ENCODE measurements at places on chromosomes 4 and X.
A peak's percentile ranks its signal among the peaks of the same experiment; 100 is the strongest.

- no peak for DNase-seq
These were observed 83.6 kb downstream of the RELL1 start for GRCh38 chr4:37602454-37603069.

DNA sequence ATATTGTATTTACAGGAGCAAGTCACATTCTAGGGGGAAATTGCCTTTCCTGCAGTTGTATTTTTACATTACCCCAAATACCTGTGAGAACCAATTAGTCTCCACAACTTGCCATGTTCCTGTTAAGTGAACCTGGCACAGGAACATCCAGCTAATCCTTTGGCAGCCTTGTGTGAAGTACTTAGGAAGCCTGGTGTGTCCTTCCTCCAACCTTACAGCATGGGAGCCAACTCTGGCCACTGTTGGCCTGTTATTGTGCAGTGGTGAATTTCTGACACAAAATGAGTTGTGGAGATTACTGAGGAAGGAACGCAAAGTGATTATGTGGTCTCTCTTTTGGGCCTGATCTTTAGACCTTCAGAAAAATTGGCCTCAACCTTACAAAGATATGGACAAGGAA, 238.0 kb upstream of the PITX2 start:
- DNase-seq, result no peak

DNA sequence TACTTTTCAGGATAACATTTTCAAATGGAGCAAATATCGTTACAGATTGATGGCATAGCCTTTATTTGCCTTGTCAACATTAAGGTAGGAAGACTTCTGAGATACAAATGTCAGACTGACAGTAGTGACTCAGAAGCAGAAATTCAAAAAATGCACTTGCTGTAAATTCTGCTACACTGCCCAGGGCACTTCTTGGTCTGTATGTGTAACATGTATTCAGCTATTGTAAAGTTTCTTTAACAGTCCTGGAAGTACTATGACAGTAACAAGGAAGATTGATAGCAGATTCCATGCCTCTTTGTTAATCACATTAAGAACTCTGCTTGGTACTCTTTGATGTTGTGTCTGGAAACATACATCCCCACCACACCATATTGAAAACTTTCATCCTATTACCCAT, 69.6 kb upstream of the PCDH18 start:
- no peak for DNase-seq

- no peak for DNase-seq
These were observed 21.5 kb downstream of the SLC9A7 start for GRCh38 chrX:46737462-46737861.

DNA sequence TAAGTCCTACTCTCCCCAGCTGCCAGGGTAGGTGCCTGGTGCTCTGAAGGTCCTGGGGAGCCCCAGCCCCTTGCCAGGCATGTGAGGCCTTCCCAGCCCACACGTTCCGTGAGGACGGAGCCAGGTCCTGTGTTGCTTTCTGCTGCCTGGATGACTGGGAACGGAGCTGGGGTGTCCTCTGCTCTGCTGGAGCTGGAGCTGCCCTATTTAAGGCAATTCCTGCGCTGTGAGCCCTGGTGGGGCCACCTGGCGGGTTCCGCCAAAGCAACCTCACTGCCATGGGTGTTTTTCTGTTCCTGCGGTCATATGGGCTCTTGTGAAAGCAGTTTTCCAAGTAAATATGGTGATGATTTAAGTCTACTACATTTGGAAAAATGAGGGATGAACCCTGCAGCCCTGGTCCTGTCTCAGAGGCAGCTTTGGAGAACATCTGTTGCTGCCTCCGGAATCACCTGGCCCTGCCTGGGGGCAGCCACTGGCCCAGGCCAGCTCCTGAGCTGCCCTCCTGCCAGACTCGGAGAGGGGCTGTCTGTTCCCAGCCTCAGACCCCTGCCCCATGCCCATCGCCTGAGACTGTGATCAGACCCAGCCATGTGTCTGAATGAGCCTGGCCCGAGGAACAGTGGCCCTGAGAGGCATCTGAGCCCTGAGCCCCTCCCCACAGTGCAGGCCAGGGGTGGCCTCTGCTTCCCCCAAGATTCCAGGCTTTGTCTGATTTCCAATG, 33.2 kb downstream of the FGFRL1 start:
- no peak for DNase-seq

GRCh38 chrX:63330681-63331080, 20.5 kb downstream of the SPIN4 start:
- no peak for DNase-seq

DNA sequence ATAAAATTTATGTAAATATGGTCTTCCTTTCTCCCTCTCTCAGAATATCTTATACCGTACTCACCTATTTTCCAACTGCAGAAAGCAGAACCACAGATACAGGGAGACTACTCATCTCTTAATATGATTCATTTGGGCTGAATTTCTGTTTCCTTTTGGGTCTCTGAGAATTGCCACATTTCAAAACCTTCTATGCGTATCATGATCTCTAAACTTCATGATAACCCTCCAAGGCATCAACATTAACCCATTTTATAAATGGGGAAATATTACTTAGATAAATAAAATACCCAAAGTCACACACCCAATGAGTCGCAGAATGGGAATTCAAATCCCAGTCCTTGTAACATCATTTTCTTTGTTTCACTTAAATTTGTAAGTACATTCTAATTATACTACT, 16.6 kb upstream of the PRDM8 start:
- DNase-seq, result no peak

GRCh38 chr4:81257021-81257420, 42.0 kb upstream of the PRKG2 start:
- no peak for DNase-seq

DNA sequence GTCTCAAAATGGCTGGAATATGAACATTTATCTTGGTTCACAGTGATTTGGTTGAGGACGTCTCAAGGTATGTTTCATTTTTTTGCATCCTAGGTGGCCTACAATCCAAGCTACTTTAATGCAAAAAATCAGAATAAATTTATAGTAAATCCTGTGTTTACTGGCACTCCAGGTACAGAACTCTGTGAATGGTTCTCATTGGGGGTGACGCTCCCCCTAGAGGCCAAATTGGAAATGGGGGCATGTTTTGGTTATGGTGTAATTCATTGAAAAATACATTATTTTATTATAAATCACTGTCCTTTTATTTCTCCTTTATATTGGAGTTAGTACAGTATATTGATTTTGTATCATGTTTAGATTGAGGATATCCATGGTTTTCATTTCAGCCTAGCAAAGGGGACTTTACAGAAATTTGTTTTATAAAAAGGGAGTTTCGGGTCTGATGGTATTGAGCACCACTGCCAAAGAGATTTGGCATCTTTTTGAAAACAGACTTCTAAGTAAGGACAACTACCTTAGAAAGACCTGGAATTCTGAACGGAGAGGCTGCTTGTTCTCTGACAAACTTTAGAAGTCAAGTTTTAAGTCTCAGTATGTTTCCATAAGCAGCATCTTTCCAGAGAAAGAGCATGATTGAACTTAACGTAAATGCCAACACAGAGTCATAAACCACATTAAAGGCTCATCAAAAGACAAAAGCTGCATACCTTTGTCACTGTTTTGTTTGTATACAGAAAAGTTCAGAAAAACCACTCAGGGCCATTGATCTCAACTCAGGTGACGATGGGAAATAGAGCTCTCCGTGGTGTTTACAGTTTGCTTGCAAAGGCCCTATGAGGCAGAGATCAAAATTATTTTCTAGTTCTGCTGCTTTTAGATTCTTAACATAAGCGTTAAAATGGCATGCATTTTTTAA, 19.4 kb downstream of the MTM1 start:
- peak; percentile 37 for DNase-seq

GRCh38 chrX:123336666-123337065, 152.6 kb downstream of the GRIA3 start:
- DNase-seq, result no peak

DNA sequence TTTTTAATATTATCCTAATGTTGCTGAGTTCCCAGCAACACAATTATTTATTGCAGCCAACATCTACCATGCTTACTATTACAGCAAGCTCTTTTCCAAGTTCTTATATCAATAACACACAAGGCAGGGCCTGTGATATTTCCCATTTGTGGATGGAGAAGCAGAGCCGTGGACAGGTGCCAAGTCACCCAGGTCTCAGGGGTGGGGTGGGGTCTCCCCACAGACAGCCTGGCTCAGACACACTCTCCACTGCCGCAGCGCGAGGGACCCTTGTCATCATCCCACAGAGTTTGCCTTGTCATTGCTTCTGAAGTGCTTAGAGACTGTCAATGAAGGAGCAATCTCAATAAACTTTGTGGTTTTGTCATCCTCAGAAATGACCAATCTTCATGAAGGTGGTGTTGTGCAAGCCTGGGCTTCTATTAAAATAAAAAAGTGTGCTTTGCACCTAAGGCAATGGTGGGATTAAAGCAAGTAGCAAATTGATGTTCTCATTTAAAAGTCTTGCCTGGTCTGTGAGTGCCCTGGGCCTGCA, 76.1 kb downstream of the SORBS2 start:
- DNase-seq, result no peak

- no peak for DNase-seq
These were observed 342.4 kb downstream of the BCOR start for GRCh38 chrX:39755143-39756032.

- no peak for DNase-seq
These were observed 861 bp upstream of the DTHD1 start for GRCh38 chr4:36280555-36280954.

DNA sequence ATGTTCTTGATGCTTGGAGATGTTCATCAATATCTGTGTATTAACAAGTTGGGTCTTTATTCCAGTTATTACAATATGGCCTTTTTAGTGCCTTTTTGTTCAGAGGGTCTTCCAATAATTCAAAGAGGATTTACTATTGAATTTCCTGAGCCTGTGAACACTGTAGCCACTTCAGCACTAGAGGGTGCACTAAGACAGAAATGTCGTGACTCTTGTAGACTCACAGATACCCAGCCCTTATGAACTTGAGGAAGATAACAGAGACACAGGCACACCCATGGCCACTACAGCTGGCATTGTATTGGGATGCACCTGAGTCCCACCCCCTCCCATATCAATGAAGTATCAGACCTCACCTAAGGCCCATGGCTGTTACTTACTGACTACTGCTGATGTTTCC, 54.4 kb upstream of the ACTRT1 start:
- DNase-seq, result no peak

DNA sequence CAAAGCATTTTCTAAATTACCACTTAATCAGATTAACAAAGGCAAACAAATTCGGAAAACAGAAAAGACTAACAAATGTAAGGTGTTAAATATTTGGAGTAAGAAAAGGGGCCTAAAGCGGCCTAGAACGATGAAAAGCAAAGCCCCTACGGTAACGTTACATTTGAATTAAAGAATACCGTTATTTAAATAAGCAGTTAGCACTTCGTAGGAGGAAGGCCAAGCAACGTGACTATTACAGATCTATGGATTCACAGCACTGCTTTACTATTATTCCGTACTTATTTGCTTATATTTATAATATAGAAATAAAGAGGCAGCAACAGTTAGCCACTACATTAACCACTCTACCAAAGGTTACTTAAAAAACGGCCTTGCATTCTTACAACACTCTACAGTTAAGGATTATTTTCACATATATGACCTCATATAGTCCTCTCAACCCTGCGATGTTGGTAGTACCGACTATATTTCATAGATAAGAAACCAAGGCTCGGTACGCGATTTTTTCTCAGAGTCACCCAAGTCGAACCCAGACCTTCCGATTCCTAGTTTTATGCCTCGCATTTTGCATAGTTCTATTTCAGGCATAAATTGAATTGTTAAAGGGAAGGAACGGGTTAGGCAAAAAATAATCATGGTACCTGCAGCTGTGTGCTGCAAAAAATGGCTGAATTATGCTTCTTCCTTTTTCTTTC, 2.9 kb downstream of the KLHL15 start:
- DNase-seq, result peak; percentile 56

- no peak for DNase-seq
These were observed at the start of the genes SATL1 and ZNF711 for GRCh38 chrX:85243761-85244449. SATL1 (minus strand) TSS chrX:85243779; CDS start chrX:85108968, 134,811 bp downstream. ZNF711 (plus strand) TSS chrX:85243991; CDS start chrX:85247573, 3,582 bp downstream.

DNA sequence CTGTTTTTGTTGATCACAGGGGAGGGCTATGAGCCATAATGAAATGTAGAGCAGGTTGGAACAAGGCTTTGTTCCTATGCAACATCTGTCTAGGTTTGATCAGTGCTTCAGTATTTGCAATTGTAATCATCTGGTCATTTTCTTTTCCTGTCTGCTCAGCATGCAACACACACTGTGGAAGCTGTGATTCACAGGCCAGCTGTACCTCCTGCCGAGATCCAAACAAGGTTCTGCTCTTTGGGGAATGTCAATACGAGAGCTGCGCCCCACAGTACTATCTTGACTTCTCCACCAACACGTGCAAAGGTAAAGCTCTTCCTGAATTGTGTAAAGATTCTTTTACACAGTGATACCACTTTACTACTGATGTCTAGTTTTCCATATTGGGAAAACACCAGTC, 181.9 kb upstream of the ANXA3 start:
- DNase-seq, result no peak

- DNase-seq, result no peak
These were observed 117.2 kb upstream of the FAT1 start for GRCh38 chr4:186840771-186841301.

GRCh38 chrX:11266573-11267003, 26.6 kb upstream of the AMELX start:
- no peak for DNase-seq

DNA sequence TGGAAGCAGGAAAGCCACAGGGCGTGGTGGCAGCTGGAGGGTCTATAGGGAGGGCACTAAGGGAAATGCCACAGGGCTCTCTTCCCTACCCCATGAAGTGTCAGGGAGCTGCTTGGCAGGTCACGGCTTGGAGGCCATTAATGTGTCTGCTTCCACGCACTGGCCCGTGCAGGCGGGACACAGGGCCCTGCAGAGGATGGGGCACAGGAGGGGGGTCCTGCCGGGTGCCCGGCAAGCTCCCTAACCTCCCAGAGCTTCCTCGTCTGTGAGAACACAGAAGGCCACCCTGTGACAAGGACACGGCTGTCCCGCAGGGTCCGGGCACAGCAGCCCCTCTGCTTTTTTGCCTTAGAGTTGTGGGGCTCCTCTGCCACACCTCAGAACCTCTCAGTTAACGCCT, 25.5 kb downstream of the FAM53A start:
- no peak for DNase-seq

GRCh38 chr4:140935254-140935653, 179.1 kb upstream of the TBC1D9 start:
- DNase-seq, result no peak

DNA sequence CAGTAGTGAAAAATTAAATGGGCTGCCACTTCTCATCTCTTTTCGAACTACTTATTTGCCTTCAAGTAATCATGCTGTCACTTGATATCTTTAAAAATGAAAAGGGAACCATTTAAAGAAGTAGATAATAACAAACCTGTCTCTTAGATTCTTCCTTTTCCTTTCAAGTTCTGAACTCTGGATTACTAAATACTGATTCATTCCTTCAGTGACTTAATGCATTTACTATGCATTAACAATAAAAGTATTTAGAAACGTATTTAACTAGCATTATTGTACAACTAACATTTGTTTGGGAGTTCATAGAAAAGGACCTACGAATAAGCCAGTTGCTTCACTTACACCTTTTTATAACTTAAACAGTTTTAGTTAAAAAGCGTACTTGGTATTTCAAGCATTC, 61.1 kb upstream of the RAB33B start:
- DNase-seq, result no peak

GRCh38 chr4:4838936-4839810, 20.3 kb upstream of the MSX1 start:
- DNase-seq, result no peak

Measured in hematopoietic multipotent progenitor cell treated with erythropoietin and hydrocortisone succinate and interleukin-3 and kit ligand, for 17 days (in vitro differentiated cells).